Naive thymus-derived CD8-positive, alpha-beta T cell (primary cell): ENCODE measurements at places on chromosomes 13 and 19.

DNA sequence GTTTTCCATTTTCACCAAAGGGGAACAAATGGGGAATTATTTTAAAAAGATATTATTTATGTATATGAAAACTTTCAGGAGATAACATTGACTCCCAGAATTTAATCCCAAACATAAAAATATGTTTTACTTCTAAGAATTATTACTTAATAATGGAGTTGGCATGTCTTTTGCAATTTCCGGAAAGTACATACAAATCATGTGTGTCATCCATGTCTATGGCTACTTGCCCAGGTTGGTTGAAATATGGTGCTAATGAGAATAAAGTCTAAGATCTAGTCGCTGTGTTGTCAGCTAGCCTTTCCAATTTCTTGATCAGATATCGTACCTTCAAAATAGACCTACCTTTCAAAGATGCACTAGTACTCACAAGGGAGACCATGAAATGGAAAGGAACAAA lies 1003.2 kb upstream of the PCDH20 start:
- no peak for DNase-seq

GRCh38 chr13:52862358-52863206 lies 14.1 kb upstream of the PCDH8 start:
- no peak for DNase-seq

GRCh38 chr13:52810011-52810410 lies 38.4 kb downstream of the PCDH8 start:
- no peak for DNase-seq

DNA sequence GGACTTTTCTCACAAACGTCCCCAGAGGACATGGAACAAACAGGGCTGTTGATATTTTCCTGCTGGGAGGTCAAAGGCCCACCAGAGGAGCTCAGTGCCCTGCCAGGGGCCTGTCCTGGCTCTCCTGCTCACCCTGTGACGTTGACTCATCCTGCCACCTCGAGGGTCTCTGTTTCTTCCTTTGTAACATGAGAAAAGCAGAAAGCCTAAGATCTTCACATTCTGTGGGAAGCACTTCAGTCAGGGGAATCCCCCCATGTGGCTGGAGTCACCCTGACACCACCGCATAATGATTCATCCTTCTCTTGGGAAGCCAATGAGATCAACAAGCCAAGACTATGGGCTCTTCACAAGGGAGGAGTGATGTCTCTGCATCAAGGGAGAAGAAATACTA lies 147.9 kb downstream of the KATNAL1 start:
- DNase-seq, result no peak

DNA sequence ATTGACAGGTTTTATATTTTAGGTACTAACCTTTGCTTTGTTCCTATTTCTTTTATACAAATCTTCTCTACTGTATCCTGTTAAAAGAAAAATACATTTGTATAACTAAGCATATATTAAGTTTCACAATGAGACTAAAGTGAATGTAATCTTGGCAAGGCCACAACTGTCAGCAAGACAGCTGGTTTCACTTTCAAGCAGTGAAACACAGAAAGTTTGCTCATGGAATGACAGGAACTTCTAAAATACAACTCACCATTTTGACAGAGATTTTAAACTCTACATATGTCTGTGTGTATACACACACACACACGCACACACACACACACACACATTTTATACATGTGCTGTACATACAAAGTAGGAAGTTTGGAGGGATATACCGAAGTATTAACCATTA lies 53.3 kb downstream of the PARP4 start:
- no peak for DNase-seq

- peak; percentile 30 for DNase-seq
These were observed 534 bp downstream of the STK24 start for GRCh38 chr13:98576200-98576945.

GRCh38 chr19:3987619-3988371 lies 2.5 kb upstream of the EEF2 start:
- peak; percentile 91 for DNase-seq

GRCh38 chr19:39768334-39768733 lies 10.3 kb upstream of the LEUTX start:
- DNase-seq, result no peak

GRCh38 chr19:13962699-13963602 lies 10.6 kb downstream of the DCAF15 start:
- no peak for DNase-seq

GRCh38 chr19:16676101-16676798 lies 15.3 kb downstream of the TMEM38A start:
- DNase-seq, result no peak

GRCh38 chr19:47561440-47562057 lies 11.4 kb downstream of the ZNF541 start:
- DNase-seq, result no peak

DNA sequence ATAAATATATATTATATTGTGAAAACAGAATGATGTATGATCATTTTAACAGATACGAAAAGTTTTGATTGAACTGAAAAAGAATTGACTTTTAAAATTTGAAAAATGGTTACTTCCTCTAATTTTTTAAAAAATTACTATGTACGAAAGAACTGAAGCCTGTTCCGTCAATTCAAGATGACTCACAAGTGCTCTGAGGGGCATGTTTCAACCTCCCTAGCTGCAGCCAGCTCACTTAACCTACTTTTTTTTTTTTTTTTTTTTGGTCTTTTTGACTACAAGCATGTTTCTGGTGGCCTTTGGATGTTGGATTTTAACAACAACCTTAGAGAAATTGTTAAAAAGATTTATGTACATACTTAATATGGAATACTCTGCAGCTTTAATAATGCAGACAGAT lies 1139.3 kb downstream of the DIAPH3 start:
- no peak for DNase-seq

GRCh38 chr19:28289295-28290063 lies 923.5 kb downstream of the UQCRFS1 start:
- no peak for DNase-seq

DNA sequence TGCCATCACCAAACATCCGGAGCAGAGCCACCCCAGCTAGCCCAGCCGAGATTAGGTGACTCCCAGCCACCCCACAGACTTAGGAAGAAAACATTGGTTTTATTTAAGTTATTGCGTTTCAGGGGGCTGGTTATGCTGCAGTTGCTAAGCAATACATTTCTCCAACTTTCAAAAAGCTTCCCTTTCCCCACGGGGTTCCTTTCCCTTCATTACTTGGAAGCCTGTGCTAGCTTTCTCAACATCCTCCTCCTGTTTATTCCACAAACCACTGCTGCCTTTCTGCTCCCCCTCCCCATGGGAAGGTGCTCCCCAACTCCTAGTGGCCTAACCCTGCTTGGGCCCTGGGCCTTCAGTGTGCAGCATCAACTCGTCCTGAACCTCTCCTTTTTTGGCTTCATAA lies 52.6 kb downstream of the CDADC1 start:
- no peak for DNase-seq

GRCh38 chr19:35436477-35437405 lies 11.3 kb upstream of the FFAR2 start:
- no peak for DNase-seq

DNA sequence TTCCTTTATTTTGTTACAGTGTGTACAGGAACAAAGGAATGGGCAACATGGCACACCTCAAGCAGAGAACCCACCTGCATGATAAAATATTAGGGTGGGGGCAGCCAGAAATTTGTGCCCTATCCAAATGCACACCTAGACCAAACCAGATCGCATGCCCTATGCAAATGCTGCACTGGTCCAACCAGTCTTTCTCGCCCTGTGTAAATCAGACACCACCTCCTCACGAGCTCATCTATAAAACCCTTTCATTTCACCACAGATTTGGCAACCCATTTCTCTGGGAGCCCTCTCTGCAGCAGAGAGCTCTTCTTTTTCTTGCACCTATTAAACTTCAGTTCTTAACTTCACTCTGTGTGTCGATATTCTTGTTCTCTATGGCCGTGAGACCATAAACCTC lies 1559.2 kb downstream of the SLITRK1 start:
- DNase-seq, result no peak

- no peak for DNase-seq
These were observed 34.3 kb upstream of the TEX29 start for GRCh38 chr13:111286162-111286561.

DNA sequence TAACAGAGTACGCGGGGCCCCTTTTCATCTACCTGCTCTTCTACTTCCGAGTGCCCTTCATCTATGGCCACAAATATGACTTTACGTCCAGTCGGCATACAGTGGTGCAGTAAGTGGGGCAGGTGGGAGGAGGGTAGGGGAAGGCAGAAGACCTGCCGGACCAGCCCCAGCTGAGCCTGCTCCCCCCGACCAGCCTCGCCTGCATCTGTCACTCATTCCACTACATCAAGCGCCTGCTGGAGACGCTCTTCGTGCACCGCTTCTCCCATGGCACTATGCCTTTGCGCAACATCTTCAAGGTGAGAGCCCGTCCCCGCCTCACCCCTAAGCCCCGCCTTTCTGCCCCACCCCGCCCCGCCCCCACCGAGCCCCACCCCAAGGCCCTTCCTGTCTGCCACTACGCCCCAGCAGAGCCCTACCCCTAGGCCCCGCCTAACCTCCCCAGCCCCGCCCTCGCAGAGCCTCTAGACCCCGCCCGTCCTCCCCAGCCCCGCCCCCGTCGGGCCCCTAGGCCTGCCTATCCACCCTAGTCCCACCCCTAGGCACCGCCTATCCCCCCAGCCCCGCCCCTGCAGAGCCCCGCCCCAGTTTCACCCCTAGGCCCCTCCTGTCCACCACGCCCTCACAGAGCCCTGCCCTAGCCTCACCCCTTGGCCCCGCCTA lies 7.7 kb downstream of the NDUFB7 start:
- DNase-seq, result no peak

DNA sequence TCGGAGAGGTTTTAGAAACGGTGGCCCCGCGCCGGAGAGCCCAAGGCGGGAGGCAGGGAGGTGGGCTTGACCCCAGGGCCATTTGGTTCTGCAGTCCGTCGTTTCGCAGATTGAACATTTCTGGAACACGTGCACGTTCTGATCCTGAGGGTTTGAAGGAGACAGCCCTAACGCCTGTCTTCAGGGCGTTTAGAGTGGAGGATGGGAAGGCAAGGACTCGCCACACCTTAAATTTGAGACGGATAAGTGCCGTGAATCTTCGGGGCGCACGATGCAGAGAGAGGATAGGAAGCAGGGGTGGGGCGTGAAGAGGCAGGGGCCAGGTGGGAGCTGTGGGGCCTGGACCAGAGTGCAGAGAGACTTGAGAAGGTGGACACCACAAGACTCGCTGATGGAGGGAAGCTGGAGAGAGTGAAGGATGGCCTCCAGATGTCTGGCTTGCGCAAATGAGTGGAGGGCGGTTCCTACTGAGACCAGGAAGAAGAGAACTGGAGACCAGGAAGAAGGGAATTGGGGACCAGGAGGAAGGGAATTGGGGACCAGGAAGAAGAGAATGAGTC lies 804 bp upstream of the MIER2 start:
- no peak for DNase-seq

- no peak for DNase-seq
These were observed 3.5 kb upstream of the S1PR5 start for GRCh38 chr19:10520652-10521318.
